T-helper 9 cell (primary cell): ENCODE measurements at places on chromosomes 12 and 14.

DNA sequence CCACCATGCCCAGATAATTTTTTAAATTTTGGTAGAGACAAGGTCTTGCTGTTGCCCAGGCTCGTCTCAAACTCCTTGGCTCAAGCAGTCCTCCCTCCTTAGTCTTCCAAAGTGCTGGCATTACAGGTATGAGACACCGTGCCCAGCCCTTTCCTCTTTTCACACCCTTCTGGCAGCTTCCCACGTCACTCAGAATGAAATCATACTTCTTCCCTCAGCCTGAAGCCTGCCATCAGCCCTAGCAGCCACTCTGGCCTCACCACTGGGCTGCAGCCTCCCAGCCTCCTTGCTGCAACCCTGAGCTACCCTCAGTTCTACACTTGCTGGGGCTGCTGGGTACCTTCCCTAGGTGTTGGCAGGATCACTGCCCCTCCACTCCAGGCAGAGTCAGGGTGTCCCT is 18.2 kb downstream of the ANKRD9 start:
- no peak for DNase-seq

DNA sequence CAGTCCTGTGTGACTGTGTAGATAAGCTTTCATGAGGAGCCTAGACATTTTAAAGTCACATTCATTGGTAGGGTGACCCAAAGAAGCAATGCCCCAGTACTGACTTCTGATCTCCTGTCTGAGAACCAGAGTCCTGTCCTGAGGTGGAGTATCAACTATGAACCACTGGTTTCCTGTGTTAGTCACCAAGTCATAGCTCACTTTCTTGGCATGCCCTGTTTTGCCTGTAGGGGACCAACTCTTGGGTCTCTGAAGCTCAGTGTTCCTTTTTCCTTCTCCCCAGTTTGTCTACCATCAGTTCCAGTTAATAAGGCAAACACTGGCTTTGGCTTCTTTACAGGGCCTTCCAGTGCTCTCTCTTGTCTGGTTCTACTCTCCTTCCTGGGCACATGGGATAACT is 97.4 kb downstream of the C12orf75 start:
- DNase-seq: no peak

DNA sequence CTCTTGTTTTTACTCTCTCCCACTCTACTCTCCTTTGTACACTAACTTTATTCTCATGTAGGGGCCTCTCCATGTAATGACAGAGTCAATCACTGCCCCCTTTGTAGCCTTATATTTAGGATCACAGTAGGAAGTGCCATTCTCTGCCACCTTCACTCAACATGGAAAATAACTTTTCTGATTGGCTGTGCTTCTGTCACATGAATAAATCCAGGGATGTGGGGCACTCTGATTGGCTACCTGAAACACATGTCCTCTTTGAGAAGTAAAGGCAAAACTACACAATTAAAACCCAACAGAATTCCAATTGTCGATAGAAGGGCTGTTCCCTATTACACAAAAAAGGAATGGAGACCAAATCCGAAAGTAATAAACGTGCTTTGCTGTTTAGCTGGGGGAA is at the start of gene RNASE9:
Gene RNASE9 (minus strand): TSS at position 87 of the 400 bp plus-strand sequence.
- no peak for DNase-seq

GRCh38 chr12:54304187-54304810 is 3.5 kb upstream of the NFE2 start:
- no peak for DNase-seq

GRCh38 chr12:100401660-100402059 is 44.8 kb downstream of the SLC17A8 start:
- DNase-seq: no peak

- no peak for DNase-seq
These were observed 183.0 kb downstream of the PHETA1 start for GRCh38 chr12:111185889-111186227.

DNA sequence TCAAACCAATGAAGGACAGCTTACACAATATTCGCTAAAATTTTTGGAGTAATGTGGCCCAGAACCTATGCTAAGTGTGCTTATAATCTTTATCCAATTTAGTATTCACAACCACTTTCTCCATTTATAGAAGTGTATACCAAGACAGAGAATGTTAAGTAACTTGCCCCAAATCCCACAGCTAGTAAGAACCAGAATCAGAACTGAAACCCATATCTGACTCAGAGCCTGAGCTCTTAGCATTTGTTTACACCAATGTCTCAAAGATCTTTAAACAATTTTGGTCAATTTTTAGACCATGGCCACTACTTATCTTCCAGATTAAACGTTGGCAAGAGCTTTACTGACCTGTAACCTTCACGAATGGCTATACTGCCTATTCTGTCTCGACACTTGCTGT is 53.0 kb downstream of the PAPLN start:
- DNase-seq: no peak

DNA sequence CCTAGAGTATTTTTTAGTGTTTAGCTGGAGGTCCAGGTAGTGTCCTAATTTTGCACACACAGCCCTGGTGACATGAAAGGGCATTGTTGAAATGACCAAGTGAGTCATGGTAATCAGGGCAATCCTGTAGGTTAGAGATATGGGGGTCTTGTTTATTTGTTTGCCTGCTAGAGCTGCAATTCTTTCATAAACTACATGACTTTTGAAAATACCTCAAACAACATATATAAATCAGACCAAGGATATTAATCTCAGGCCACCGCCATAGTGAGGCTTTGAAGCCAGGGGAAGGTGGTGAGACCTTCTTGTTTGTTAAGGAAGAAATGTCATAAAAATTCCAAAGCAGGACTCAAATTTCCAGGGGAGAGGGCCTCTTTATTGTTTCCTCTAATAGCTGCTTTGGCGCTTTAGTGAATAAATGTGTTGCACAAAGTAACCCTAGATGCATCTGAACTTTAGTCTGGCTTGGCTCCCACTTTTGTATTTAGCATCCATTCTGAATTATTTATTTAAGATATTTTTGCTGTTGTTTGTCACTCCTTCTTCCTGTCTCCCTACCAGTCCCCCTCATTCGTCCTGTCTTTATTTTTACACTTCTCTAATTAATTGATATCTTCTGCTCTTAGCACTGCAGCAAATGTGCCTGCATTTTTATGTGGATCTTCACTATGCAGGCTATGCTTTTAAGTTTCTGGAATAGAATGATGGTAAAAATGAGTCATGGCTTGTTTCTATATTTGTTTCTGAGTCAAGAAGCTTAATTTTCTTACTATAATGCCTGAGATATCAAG is 430.3 kb downstream of the RAD51B start:
- no peak for DNase-seq

DNA sequence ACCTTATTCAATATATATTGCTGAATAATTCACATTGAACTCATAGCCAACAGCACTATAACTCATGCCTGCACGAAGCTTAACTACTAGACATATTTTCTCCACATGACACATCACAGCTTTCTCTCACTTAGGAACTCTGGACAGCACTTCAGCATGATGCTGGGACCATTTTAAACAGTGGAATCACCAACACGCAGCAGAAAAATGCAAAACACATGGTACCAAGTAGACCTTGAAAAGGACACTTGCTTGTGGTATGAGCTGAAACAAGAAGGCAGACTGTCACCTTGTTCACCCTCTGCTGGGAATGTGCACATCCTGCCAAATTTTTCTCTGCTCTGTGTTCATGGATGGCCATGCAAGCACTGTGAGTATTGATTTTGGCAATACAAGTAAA is 34.8 kb upstream of the CD9 start:
- DNase-seq: no peak

- DNase-seq: no peak
These were observed 2.7 kb downstream of the CLEC12A start for GRCh38 chr12:9973949-9974348.

DNA sequence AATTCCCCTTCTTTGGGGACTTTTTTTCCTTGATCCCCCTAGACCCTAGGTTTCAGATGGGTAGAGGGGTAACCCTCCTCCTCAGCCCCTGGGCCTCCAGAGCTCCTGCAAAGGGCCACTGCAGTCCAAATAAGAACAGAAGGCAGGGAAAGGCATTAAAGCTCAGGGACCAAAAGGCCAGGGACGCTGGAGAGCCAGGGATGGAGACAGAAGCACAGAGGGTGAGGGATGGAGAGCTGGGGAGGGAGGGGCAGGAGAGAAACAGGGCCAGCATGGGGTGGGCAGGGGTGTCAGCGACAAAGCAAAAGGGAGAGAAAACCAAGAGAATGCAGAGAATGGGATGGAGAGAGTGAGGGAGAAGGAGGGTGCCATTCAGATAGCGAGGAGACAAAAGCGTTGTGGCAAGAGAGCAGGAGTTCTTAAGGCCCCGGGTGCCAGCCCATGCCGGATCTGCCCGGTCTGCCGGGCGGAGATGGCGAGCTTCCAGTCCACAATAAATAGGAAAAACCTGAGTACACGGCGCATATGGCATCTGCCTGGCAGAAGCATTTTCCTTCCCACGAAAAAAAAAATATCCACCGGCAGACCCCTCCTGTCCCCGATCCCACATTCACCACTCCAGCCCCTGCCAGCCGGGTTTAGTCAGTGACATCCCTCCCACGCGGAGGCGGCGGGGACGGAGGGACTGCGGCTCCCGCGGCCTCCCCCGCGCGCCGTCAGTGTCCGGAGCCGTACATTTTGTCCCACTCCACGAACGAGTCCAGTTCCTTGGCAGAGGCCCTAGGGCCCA is 28.6 kb downstream of the FIGNL2 start:
- no peak for DNase-seq

DNA sequence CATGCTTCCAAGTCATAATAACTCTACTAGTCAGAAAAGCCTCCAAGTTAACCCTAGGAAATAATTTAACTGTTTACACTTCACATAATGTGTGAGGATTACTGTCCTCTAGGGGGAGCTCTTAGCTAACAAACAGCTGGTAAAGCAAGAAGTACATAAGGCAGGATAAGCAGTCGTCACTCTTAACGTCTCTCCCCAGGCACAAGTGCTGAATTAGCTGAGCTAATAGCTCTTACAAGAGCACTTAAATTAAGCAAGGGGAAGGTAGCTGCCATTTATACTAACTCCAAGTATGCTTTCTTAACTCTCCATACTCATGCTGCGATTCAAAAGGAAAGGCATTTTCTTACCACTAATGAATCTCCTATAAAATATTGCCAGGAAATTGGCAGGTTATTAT is 79.3 kb upstream of the TSPAN11 start:
- no peak for DNase-seq

DNA sequence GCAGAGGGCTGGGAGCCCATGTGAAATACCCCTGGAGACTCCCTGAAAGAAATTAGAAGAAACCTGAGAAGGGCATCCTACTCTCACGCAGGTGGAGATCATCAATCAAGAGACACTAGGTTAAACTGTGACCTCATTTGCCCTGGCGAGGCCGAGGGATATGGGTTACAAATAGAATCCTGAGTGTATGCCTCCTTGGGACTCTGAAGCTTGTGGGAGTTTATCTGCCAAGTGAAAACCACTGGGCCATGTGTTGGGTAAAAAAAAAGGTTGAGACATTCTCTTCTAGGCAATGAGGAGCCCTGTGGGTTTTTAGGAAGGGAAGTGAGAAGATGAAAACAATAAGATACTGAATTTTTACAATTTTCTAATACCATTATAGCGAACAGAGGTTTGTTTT is 160.7 kb upstream of the ARID2 start:
- no peak for DNase-seq

DNA sequence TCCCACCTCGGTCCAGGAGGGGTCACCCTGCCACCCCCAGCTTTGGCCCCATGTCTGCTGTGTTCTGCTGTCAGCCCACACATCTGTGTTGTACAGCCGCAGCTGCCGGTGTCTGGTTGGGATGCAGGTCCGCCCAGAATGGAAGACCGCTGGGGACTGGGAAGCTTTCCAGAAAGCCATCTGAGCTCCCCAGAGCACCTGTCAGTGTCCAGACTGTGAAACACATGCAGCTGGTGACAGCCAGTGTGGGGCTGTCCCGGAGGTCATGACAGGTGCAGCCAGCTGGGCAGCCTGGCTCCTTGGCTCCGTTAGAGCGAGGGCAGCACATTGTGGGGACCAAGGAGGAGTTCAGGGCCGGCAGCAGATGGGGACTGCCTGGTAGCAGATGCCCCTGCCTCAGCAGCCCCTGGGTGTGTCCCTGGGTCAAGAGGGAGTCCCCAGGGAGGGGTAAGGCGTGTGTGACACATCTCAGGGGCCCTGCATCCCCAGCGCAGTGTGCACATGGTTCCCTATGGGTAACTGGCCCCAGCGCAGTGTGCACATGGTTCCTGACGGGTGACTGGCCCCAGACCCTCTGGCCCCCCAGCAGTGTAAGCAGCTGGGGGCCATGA is 16.4 kb downstream of the CEP170B start:
- no peak for DNase-seq

DNA sequence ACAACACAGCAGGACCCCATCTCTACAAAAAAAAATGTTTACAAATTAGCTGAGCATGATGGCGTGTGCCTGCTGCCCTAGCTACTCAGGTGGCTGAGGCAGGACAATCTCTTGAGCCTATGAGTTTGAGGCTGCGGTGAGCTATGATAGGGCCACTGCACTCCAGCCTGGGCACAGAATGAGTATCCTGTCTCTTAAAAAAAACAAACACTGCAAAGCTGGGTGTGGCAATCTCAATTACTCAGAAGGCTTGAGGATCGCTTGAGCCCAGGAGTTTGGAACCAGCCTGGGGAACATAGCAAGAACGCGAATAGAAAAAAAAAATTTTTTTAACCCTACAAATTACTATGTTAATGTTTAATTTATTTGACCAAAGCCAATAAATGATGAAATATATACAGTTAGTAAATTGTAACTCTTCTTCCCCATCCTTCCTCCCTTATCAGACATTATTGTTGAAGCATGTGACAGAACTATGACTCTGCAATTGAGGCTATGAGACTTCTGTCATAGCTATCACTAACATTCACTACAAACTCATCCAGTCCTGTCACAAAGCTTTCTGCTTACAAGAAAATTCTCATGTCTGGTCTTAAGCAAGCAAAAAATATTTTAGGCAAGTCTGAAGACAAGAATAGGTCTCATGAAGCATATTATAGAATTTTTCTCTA is 9.8 kb downstream of the BTBD7 start:
- no peak for DNase-seq

DNA sequence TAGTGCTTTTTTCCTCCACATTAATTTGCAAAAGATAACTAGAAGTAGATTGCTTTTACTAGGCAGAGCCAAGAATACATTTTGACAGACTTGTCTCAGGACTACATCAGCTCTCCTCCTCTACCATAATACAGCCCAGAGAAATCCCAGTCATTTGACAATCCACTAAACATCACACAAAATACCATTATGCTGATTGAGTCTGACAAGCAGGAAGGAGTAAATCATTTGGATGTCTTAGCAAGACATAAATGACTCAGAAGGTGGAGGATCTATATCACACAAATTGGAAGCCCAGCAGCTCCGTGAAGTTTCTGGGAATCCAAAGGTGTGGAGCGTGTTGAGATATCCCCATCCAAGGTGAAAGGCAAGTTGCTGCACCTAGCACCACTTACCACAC is 75.4 kb upstream of the FKBP4 start:
- DNase-seq: no peak
